ENCODE measurements at places on chromosomes 6 and 20.

GRCh38 chr20:18176318-18176785 lies 38.7 kb downstream of the KAT14 start:
- DNase-seq = no peak

- DNase-seq = no peak
Observed at GRCh38 chr6:73418081-73418741, 23.6 kb downstream of the DDX43 start.

DNA sequence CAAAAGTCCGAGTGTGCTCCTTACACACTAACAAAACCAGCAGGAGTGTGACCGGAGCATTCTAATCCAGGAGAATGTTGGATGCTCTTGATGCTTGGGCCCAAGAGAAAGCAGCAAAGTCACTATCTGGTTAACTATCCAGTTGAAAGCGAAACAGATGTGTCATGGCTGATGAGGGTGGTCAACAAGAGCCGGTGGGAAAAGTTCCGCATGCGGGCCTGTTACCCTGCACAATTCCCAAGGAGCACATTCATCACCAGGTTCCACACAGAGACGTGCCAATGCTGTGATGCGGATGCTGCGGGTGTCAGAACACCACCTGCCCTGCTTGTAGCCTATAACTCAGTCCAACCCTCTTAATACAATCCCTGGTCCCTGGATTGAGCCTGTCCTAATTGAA lies 38.7 kb downstream of the IL20RA start:
- no peak for DNase-seq

DNA sequence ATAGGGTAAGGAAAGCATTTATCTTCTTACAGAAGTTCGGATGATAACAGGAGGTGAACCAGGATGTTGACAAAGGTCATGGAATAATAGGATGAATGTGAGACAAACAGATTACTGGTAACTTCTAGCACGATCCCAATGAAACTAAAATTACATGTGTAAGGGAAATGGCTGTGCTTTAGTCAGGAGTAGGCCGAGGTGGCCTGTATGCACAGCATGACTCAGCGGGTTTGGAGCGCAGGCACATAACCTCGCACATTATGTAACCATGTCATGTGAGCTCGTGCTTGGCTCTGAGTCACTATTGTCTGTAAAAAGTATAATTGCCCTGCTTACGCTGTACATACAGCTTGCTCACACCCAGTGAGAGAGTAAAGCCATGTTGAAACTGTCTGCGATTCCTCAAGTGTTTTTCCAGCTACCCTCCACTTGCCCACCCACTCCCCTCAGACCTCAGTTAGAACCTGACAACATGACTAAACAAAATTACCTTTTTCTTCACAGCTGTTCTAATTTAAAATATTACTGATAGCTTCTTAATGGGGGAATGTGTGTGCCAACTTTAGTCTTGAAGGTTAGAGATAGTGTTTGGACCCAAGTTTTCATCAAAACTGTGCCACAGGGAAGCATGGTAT lies 8.2 kb downstream of the CYB5R4 start:
- DNase-seq = no peak

DNA sequence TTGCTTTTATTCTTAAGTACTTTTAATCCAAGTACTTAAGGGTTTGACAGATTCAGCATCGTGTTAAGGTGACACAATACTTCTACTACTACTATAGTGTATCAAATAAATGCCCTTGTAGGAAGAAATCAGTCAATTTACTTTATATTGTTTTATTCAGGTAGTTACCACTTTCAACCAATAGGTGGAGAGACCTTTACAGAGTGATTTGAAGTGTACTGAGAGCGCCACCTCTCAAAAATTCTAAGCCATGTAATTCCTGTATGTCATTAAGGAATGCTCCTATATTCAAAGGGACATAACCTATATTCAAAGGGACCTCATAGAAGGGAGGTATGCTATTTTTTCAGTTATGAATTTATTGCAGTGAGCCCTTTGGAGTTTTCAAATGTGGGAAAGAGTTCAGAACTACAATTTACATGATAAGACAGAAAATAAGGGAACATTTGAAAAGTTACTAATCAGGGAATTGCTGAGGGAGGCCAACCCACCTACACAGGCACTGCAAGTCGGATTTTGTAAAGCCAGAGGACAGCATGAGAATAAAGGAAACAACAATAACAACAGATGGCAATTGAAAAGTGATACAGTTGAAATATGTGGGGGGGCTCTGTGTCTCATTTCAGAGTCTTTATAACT lies 955.6 kb downstream of the TBC1D32 start:
- DNase-seq = peak; percentile 26

GRCh38 chr20:38152621-38153221 lies 12.3 kb downstream of the TGM2 start:
- DNase-seq = peak; percentile 27

DNA sequence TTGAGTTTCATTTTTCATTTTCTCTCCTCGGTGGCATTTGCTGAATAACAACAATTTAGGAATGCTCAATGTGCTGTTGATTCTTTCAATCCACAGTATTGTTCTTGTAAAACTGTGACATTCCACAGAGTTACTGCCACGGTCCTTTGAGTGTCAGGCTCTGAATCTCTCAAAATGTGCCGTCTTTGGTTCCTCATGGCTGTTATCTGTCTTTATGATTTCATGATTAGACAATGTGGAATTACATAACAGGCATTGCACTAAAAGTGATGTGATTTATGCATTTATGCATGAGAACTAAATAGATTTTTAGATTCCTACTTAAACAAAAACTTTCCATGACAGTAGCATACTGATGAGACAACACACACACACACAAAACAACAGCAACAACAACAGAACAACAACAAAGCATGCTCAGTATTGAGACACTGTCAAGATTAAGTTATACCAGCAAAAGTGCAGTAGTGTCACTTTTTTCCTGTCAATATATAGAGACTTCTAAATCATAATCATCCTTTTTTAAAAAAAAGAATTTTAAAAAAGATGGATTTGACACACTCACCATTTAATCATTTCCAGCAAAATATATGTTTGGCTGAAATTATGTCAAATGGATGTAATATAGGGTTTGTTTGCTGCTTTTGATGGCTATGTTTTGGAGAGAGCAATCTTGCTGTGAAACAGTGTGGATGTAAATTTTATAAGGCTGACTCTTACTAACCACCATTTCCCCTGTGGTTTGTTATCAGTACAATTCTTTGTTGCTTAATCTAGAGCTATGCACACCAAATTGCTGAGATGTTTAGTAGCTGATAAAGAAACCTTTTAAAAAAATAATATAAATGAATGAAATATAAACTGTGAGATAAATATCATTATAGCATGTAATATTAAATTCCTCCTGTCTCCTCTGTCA lies 88.1 kb downstream of the SNAP25 start:
- DNase-seq = no peak
